ENCODE measurements at places on chromosomes 4 and X. TPM values are rescaled to one million over a fixed set of nuclear protein-coding genes. Genes with fewer than 3 reads are reported as not detected.

The PAK3 gene
- total RNA-seq, result 4.0 TPM

The TRIML2 gene
- total RNA-seq, result 13.4 TPM

The MAGEA2B gene
- total RNA-seq, result 0.97 TPM

The MAGEA1 gene
- total RNA-seq, result not detected

The RBMX gene
- 267 TPM for total RNA-seq

The DRD5 gene
- total RNA-seq, result not detected

The CNKSR2 gene
- 1.1 TPM for total RNA-seq

The ITIH6 gene
- 0.13 TPM for total RNA-seq

The DIPK2B gene
- 286 TPM for total RNA-seq

The WNK3 gene
- 12.5 TPM for total RNA-seq

The CASP3 gene
- 53.2 TPM for total RNA-seq

The ARHGAP24 gene
- 5.0 TPM for total RNA-seq

The F8A1 gene
- total RNA-seq, result 24.4 TPM

The NSUN7 gene
- 8.5 TPM for total RNA-seq

The ASB12 gene
- total RNA-seq, result 0.33 TPM

The SPANXC gene
- not detected for total RNA-seq

The OR13H1 gene
- total RNA-seq, result not detected

The PPEF2 gene
- total RNA-seq, result not detected

The TCP11X2 gene
- 2.0 TPM for total RNA-seq

The KLB gene
- not detected for total RNA-seq

The UGT8 gene
- 4.1 TPM for total RNA-seq

The SLC25A53 gene
- 4.4 TPM for total RNA-seq
